WTC11 (cell line): ENCODE measurements at places on chromosomes 2 and 18.
A peak's percentile ranks its signal among the peaks of the same experiment; 100 is the strongest.

GRCh38 chr2:28338046-28338817, 54.4 kb upstream of the FOSL2 start:
- DNase-seq, result no peak

DNA sequence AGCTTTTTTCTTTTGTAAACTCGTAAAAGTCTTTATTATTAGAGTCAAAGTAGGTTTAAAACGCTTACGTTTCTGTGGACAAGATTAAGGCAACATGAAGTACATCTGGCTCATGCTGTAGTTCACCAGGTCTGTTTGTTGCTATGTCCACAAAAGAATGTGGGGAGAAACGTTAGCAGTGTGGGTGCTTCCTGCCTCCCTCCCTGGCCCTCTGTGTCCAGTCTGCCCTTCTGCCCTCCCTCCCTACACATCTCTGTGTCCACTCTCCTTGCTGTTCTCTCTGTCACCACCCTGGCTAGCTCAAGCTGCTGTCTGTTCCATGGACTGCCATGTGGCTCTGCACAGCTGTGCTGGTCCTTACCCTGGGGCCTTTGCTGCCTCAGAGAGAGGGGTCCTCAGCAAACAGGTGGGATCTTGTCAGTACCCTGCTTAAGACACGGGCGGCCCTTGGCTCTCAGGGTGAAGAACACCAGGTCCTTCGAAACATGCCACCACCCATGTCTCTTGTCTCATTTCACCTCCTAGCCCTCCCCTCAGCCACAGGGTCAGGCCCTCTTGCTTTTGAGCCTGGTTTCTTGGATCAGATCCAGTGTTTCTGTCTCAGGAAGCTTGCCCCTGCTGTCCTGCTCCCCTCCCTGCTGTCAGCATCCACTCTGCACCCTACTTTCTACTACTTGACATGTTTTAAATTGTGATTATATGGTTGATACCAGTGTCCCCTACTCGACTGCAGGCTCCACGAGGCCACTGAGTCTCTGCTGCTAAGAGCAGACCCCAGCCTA, 79.2 kb downstream of the LIMS1 start:
- no peak for DNase-seq

DNA sequence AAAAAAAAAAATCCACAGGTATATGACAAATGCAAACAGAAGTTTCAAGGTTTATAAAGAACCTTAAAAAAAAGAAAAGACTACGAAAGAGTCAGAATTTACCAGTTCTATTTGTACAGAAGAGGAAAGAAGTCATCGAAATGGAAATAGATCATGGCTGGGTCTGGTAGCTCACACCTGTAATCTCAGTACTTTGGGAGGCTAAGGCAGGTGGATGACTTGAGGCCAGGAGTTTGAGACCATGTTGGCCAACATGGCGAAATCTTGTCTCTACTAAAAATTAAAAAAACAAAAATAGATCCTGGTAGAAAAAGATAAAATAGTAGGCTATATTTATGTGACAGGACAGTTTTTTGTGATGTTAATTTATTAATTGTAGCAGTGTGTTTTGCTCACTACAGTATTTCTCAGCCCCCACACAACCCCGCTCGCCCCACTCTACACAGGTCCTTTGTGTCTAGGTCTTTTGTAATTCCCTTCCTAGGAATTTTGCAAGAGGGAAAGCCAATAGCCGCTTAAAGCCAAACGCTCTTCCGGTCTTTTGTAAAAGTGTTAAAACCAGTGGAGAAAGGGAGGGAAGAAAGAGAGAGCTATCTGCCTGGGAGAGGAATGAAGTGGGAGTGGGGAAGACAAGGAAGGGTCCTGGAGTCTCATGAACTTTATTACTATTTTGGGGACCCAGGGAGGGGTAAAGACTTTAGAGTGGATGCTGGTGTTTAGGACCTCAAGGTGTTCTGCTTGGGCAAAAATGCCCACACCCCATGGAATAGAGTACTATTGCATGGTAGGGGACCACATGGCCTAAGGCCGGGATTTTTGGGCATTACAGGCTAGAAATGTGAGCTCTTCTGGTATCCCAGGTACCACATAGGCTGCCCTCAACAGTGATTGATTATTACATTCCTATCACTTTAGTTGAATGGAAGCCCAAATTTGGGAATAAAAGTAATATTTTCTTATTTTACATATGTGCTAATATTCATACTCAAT, 59.4 kb upstream of the XPO1 start:
- DNase-seq, result peak; percentile 20

DNA sequence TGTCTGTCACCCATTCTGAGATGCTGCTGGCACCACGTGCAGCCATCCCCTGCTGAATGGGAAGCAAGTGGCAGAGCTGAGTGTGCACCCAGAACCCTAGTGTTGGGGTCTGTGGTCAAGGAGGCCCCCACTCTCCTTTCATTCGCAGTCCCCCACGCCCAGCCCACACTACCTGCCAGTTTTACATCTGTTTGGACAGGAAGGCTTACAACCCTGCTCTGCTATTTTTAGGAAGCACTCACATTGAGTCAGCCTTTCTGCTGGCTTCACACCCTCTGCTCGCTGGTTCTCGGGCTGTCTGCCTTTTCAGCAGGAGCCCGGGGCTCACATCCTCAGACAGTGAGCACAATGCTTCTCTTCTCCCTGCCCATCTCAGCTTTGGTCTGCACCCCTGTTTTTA, 10.7 kb upstream of the ADCY3 start:
- no peak for DNase-seq

- no peak for DNase-seq
These were observed 678 bp upstream of the OTX1 start for GRCh38 chr2:63049970-63050333.
